ENCODE measurements at places on chromosomes 3 and 15. TPM values are rescaled to one million over a fixed set of nuclear protein-coding genes. Genes with fewer than 3 reads are reported as not detected.
A peak's percentile ranks its signal among the peaks of the same experiment; 100 is the strongest.

Gene ZNF35
- 7.6 TPM for total RNA-seq

Gene SLC6A20
- not detected for total RNA-seq

Gene SLC24A5
- total RNA-seq: 3.9 TPM

Gene ARPIN
- 18.7 TPM for total RNA-seq

Gene NR1I2
- not detected for total RNA-seq

Gene CFAP20DC
- 1.1 TPM for total RNA-seq

Gene SEMA3F
- 127 TPM for total RNA-seq

Gene IL17RB
- 2.5 TPM for total RNA-seq

Gene THRB
- 32.9 TPM for total RNA-seq

Gene C3orf20
- not detected for total RNA-seq

GRCh38 chr15:97998307-97999071, 38.0 kb downstream of the ARRDC4 start:
- DNase-seq: no peak

GRCh38 chr3:31124373-31124772, 229.9 kb upstream of the GADL1 start:
- DNase-seq: no peak

GRCh38 chr3:178385280-178385952, 150.8 kb upstream of the KCNMB2 start:
- no peak for DNase-seq

GRCh38 chr3:31106912-31107311, 212.5 kb upstream of the GADL1 start:
- DNase-seq: no peak

GRCh38 chr3:136916223-136916622, 41.6 kb upstream of the IL20RB start:
- no peak for DNase-seq

DNA sequence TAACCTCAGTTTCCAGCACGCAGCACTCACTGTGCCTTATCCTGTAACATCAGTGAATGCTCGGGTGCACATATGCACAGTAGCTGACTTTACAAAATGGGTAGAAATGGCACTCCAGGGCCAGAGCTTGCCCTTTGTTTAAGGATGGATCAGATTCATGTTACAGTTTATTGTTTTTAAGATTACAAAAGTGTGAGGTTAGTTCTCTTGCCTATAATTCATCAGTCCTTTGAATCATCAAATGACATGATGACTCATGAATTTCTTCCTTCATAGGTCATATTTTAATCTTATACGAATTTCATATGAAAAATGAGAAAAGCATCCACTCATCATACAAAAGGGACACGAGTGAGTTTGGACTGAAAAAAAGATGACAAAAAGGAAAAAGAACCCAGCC, 545.3 kb downstream of the GBE1 start:
- DNase-seq: no peak

GRCh38 chr15:49196856-49197255, 26.8 kb downstream of the GALK2 start:
- no peak for DNase-seq

GRCh38 chr15:58951388-58952007, 18.0 kb upstream of the SLTM start:
- no peak for DNase-seq

DNA sequence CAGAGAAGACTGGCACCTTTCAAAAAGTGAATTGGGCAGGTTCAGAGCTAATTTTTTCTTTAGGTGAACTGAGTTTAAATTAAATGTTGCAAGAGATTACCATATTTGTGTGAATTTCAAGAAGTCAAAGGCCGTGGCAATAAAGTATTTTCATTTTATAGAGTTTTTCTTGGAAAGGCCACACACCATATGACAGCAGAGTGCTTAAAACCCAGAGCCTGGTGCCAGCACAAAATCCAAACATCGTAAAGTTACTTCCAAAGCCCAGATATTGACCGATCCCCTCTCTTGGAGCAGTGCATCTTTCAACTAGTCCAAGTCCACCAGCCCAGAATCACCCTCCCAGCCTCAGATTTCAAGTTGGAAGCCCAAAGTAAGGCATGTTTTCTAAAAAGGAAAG, 164.5 kb downstream of the VGLL4 start:
- no peak for DNase-seq

GRCh38 chr15:68616397-68616796, 37.6 kb downstream of the CORO2B start:
- DNase-seq: no peak

DNA sequence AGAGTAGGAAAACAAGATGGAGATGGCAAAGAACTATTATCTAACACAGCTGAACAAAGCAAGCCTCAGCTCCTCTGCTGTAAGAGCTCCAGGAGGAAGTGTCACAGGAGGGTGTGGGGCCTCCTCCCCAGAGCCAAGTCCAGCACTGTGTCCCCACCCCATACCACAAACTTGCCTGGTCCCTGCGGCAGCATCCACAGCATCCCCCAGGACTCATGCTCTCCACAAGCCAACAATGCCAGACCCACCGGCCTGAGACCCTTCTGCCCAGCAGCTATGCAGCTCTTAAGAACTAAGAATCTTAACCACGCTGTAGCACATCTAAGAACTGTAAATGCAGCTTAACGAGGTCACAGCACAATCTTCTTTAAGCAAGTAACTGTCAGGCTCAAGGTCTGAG, 9.1 kb downstream of the RBM15B start:
- DNase-seq: no peak

GRCh38 chr3:101676216-101676764, 642 bp downstream of the ZBTB11 start:
- DNase-seq: peak; percentile 96

GRCh38 chr3:73465926-73466325, 158.8 kb downstream of the PDZRN3 start:
- no peak for DNase-seq

- DNase-seq: no peak
Measured at GRCh38 chr15:71458089-71458660, 342.9 kb downstream of the THSD4 start.

- no peak for DNase-seq
Measured at GRCh38 chr15:85934691-85935090, 140.0 kb upstream of the KLHL25 start.

- no peak for DNase-seq
Measured at GRCh38 chr3:156761713-156762451, 64.3 kb upstream of the LEKR1 start.

- no peak for DNase-seq
Measured at GRCh38 chr3:189985948-189986347, 134.7 kb downstream of the P3H2 start.

DNA sequence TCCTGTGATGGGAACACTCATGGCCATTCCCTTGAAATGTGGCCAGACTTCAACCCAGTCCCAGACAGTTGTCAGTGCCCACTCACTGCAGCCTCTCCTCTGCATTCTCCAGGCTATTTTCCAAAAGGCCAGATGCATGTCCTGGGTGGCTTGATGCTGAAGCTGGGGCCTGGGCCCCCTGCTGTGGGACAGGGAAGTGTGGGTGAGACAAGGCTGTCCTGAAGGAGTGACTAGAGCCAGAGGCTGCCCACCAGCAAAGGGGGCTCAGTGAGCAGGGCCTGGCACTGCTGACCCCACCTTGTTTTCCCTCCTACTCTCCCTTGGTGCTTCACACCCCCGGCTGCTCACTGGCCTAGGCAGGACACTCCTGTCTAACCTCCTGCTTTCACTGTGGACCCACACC, 11.9 kb downstream of the CISH start:
- DNase-seq: no peak

DNA sequence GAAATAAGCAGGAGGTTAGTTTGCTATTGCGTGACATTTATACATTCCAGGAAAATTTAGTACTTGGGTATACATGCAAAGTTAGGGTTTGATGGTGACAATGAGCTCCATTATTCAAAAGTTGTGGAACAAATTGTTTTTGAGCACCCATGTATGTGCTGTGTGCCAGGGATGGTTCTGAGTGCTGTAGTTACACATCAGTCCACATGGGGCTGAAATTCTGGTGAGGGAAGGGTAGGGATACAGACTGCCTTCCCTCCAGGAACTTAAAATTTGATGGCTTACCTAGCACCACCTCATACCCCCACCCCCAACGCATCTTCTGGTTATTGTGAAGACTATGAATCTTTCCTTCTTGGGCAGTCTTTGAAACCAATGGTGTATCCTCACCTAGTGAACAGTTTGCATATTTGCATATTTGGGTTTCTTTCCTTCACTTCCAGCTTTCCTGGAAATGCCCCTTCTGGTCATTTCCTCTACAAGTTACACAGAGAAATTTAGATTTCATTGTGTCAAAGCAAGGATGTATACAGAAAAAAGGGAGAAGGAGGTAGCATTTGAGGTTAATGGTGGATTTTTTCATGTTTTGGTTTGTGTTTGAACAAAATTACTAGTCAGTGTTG, 222.0 kb upstream of the IL12A start:
- no peak for DNase-seq

- DNase-seq: peak; percentile 12
Measured at GRCh38 chr15:44295750-44296431, 7.4 kb downstream of the GOLM2 start.

DNA sequence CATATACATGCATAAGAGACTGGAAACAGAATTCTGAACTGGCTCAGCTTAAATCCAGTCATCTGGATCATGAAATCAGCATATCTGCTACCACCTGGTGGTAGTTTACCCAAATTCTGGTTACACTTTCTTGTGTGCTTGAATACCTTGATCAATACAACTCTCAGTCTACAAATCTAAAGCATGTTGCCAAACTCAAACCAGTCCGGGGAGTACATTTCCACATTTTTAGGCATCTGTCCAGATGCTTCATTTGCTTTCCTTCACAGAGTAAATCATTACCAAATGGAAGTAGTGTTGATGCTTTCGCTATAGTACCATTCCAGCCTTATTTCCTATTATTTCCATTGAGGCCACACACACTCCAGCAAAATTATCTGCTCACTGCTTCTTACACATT, 126.4 kb downstream of the P2RY1 start:
- no peak for DNase-seq

DNA sequence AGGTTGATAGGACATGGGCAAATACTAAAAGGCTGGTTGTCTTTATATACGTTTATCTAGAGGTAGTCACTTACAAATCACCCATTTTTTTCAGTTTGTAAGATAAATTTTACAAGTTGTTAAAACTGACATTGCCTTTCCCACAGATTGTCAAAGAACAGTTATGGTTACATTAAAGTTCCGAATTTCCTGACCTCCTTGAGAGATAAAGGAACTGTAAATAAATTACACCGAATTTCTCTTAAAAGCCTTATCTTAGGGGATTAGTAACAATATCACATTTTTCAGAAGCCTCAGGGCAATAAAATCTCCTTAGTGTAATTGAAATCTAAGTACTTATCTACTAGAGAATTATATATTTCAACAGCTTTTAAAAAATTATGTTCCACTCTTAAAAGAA, 49.5 kb downstream of the ZPLD1 start:
- no peak for DNase-seq

GRCh38 chr3:48708481-48708889, 8.5 kb downstream of the IP6K2 start:
- DNase-seq: no peak

GRCh38 chr3:179666436-179667035, 13.7 kb downstream of the USP13 start:
- no peak for DNase-seq

- DNase-seq: no peak
Measured at GRCh38 chr15:57213862-57214261, 162.4 kb upstream of the CGNL1 start.

- no peak for DNase-seq
Measured at GRCh38 chr15:100919481-100920405, 586 bp downstream of the LRRK1 start.

DNA sequence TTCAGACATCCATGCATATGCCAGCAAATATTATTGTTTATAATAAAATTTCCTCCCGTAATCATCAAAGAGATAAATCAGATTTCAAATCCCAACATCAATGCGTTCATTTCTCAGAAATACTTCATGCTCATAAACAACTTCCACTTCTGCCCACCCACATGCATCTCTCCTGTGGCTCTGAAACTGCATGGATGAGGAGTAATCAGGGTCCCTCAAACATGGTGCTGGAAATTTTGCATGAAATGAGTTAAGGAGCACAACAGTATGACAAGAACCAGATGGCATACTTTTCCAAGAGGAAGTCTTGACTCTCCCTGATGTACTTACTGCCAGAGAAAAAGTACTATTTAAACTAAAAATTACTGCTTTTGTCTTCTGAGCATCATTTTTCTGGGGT, 26.9 kb upstream of the MFSD1 start:
- no peak for DNase-seq

- no peak for DNase-seq
Measured at GRCh38 chr3:32352563-32352962, 39.1 kb upstream of the CMTM7 start.

- no peak for DNase-seq
Measured at GRCh38 chr3:166809520-166809919, 570.6 kb downstream of the ZBBX start.

DNA sequence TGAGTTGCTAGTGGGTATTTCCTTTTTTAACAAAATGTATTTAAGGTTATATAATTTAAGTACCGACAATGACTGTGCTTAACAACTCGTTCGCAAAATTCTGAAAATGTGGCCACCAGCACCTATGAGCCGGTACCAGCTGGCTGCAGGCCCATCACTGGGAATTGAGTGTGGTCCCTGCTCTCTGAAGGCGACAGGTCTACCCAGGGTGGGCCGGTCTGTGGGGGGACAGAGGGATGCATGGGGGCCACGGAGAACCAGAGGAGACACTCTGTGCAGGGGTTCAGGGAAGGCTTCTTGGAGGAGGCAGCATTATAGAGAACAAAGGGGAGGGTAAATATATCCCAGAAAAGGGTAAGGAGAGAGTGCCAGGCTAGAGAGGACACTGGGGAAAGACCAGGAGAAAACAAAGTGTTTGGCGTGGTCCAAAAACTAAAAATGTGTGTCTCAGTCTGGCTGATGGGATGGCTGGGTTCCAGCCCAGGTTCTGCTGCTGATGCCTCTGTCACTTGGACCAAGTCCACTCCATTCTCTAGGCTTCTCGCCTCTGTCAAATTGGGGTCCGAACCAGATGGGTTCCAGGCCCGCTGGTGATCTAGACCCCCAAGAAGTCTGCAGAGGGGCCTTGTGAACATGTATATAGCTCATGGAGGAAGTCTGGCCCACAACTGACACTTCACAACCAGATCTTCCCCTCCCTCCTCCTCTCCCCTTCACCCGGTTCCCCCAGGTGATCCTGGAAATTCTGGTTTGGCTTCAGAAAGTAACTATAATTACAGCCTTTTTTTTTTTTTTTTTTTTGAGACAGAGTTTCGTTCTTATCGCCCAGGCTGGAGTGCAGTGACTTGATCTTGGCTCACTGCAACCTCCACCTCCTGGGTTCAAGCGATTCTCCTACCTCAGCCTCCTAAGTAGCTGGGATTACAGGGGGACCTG, 10.7 kb upstream of the CYP11A1 start:
- peak; percentile 51 for DNase-seq

- DNase-seq: no peak
Measured at GRCh38 chr15:79168922-79169456, 78.4 kb upstream of the RASGRF1 start.
